ENCODE measurements at places on chromosomes 16 and 17.

DNA sequence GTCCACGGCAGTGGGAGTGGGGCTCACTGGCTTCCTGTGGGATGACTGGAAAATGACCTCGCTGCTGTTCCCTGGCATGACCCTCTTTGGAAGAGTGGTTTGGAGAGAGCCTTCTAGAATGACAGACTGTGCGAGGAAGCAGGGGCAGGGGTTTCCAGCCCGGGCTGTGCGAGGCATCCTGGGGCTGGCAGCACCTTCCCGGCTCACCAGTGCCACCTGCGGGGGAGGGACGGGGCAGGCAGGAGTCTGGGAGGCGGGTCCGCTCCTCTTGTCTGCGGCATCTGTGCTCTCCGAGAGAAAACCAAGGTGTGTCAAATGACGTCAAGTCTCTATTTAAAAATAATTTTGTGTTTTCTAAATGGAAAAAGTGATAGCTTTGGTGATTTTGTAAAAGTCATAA lies 7.8 kb upstream of the RNF213 start:
- peak; percentile 65 for DNase-seq

DNA sequence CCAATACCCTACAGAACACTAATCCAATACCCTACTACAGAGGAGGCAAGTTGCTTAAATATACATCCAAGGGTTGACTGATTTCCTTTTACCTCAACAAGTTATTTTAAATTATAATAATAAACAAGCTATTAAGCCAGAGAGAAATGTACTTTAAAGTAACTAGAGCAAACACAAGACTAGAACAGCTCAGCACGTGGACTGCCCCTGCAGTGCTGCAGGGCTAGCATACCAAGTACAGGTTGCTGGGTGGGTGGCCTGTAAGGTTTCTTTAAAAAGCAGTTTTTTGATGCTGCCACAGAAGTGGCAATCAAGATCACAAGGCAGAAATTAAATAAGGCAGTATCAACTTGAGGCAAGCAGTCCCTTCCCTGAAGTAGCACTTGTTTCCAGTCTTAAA lies 63.5 kb downstream of the PARN start:
- DNase-seq, result no peak

DNA sequence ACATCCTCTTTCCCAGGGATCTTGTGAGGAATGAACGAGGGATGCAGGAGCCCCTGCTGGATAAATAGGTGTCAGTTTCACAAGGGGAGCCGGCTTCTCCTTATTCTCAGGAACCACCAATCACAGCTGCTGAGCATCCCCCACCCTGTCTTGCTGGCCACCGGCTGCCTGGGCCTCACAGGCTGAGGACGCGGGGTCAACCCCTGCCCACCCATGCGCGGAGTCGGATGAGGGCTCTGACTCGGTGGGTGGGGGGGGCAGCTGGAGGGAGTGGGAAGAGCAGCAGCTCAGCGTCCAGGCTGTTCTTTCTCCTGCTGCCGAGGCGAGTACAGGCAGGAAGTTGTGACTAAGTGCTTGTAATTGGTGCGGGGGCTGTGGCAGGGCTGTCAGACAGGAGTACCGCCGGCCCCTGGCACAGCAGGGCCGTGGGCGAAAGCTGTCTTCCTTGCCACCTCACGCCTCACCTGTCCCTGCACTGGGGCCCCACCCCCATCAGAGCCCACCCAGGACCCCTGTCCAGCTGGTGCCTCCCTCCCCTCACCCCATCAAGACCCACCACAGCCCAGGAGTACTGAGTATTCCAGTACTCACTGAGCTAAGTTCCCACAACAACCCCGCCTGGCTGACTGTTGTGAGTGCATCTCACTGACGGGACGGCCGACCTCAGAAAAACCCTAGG lies 11.0 kb upstream of the DPEP1 start:
- DNase-seq, result peak; percentile 69

- DNase-seq, result no peak
Measured at GRCh38 chr17:72462407-72462806, 341.6 kb downstream of the SOX9 start.

DNA sequence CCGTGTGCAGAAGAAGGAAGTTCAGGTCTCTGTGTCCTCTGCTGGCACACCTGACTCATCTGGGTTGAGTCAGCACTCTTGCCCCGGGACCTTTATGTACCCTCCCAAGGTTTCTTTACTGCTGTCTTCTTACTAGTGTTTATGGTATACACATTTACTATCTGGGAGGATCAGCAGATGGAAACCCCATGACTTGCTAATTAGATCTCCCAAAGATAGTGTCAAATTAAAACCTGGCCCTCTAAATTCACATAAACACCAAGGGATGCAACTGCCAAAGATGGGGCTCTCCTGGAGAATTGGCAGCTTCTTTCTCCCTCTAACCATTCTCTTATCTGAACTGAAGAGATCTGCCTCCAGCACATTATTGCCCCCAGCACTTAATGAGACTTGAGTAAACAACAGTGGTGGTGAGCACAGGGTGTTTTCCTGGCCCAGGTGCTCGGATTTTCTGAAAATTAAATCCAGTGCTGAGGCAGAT lies 718.1 kb upstream of the SOX9 start:
- DNase-seq, result no peak

- no peak for DNase-seq
Measured at GRCh38 chr17:72380120-72380519, 259.3 kb downstream of the SOX9 start.

DNA sequence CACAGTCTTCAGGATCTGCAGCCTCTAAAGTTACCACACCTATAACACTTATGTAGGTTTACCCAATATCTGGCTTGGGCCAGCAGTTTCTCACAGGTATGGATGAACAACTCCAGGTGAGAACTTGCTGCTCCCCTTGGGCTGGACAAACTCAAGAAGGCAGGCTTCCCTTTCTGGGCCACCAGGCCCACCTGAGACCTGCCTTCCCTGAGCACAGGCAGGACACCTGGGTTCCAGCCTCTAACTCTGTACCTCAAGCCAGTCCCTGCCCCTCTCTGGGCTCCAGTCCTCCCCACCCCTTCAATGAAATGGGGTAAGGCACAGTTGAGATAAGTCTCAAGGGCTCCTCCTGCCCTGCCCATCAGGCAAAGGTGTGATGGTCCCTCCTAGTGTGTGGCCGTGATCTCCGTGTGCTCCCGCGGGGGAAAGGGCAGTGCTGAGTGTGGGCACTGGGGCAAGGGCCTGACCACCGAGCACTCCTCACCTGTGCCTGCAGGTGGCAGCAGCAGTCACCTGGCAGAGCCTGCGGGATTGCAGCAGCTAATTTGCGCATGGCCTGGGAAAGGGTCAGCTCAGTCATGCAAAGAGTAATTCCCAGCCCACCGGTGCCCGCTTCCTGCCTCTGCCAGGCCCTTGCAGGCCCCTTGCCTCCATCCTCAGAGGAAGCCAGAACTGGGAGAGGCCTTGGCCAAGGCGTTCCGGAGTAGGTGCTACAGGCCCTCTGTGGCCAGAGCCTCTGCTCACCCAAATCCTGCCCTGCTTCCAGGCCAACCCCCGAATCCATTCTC lies 28.2 kb upstream of the ADGRG1 start:
- DNase-seq, result no peak

DNA sequence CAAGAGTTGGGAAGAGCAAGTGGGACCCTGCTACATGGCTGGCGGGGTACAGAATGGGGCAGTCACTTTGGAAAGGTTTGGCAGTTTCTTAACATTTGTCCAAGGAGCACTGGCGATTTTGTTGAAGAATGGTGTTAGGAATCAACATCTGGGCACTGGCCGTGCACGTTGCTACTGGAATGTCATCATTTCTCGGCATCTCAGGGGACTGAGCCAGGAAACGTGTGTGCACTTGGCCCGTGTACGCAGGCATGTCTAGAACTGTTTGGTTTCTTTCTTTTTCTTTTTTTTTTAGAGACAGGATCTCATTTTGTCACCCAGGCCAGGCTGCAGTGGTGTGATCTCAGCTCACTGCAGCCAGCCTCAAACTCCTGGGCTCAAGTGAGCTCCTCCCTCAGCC lies 17.3 kb upstream of the FOXK2 start:
- no peak for DNase-seq

DNA sequence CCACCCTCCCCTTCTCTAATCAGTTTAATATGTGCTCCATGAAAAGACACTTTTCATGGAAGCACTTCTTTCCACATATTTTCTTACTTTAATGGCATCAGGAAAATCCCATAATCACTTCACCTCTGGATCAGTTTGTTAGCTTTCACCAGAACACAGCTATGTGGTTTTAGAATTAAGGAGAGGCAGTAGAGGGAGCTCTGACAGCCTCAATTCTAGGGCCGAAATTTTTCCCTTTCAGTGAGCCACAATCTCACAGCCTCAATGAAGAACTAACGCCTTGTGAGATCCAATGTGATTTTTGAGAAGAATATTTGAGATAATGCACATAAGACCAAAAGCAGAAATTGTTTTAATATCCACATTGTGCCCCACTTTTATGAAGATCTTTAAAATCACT lies 1494.0 kb upstream of the CDH8 start:
- DNase-seq, result no peak

- no peak for DNase-seq
Measured at GRCh38 chr17:74410001-74410443, 21.9 kb upstream of the GPRC5C start.

DNA sequence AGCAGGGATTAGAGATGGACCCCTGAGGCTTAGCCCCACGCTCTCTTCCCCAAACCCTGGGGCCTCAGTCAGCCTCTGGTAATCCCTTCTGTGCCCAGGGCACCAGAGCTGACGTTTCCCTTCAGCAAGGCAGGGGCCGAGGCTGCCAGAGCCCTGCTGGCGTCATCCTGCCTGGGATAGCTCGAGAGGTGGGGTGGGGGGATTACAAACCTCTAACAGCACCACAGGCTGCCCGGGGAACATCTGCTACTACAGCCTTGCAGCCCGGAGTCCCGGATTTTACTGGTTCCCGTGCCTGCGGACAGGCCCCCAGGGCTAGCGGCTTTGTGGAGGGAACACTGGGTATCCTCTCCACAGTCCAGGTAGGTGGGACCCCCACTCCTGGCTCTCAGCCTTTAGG lies at the start of gene AANAT:
Gene AANAT, plus strand, starts transcription at position 238 of the 400 bp plus-strand sequence. CDS start 1,144 bp downstream, outside the sequence.
- no peak for DNase-seq

DNA sequence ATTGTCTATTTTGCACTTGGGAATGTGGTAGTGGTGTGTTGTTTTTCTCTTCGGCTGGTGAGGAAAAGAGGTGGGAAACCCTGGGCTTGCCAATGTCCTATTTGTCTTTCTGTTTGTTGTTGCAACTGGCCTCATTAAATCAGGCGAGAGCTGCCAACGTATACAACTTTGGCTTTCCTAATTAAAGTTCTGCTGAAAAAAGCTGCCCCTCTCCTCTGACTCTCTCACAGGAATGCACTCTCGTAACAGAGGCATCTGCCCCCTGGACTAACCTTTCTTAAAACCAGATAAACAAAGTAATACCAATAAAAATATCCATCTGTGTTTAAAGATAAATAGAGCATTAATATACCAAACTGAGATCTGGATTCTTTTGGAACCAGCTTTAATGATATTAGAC lies 7.8 kb downstream of the CDRT15 start:
- DNase-seq, result no peak

- no peak for DNase-seq
Measured at GRCh38 chr16:10678655-10679054, 16.1 kb downstream of the TEKT5 start.

- no peak for DNase-seq
Measured at GRCh38 chr17:19291646-19292376, 54.6 kb downstream of the EPN2 start.

DNA sequence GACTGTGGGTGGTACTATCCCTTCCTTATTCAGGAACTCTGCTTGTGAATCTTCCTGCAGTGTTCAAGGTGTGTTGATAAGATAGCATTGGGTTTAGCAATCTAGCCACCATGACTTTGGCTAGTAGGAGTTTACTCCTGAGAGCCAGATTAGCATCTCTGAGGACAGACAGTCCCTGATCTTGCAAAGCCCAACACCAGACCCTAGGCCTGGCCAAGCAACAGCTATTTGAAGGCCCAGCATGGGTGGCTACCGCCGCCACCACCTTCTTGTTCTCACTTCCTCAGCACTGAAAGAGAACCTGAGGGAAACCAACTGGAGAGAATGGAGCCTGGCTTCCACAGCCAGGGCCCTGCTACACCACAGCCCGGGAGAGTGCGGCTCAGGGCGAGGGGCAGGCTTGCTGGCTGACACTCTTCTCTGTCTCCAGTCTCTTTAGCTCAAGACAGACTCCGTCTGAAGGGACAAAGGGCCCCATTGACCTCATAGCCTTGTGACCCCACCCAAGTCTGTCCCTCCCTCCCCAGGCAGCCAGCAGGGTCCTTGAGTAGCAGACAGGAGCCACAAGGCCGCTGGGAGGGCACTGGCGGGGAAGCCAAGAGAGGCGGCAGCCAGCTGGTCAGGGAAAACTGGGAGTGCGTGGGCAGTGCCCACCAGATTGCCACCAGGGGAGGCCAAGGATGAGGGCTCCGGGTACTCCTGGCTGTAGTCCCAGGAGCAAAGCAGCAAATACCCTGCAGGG lies 10.9 kb upstream of the ARHGAP23 start:
- DNase-seq, result no peak

GRCh38 chr16:57955572-57956188 lies 15.2 kb downstream of the CNGB1 start:
- no peak for DNase-seq

DNA sequence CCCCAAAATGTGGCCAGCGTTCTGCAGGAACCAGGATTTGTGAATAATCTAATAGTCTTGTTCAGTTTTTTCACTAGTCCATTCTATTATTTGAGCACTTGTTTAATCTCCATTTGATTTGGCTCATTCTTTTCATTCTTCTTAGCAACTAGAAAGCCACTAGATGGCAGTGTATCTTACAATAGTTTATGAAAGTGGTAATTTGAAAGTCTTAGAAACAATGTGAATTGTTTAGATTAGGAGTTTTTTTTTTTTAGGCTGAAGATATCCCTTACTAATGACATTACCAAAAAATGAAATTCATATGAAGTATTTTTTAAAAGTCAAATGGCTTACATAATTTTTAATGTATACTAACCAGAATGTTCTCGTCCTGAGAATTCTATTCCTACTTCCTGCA lies 6.7 kb downstream of the ERI2 start:
- no peak for DNase-seq

- DNase-seq, result no peak
Measured at GRCh38 chr16:84320511-84320910, 25.8 kb downstream of the WFDC1 start.

GRCh38 chr17:26809033-26809432 lies 484.9 kb upstream of the WSB1 start:
- DNase-seq, result no peak
